ENCODE measurements at places on chromosomes 13 and 19. TPM values are rescaled to one million over a fixed set of nuclear protein-coding genes. Genes with fewer than 3 reads are reported as not detected.

DNA sequence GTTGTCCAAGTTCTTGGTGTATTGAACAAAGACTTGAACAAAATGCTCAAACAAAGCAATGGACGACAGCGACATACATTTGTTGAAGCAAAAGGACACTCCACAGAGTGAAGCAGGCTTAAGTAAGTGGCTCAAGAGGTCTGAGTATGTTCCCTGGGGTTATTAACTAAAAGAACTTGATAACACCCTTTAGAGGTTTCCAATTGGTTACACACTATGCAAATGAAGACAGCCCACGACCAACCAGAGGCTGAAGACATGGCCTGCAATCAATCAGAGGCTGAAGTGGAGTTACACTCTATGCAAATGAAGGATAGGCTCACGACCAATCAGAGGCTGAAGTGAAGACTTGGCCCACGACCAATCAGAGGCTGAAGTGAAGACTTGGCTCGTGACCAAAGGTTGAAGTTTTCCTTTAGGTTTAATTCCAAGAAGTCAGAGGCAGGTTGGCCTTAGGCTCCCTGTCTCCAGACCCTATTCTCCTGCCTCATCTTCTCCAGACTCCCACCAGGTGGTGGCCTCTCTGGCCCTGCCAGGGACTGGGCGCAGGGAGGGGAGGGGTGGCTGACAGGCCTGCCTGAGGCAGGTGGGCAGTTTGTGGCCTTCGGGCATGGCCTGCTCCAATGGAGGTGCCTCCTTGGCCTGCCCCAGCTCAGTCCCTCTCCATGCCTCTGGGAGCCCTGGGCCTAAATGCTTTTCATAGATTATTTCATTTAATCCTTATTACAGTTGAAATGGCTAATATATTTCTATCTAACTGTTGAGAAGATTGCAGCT, 38.1 kb downstream of the CCDC169 start:
- no peak for DNase-seq

GRCh38 chr19:49339301-49340068, 4.3 kb downstream of the CD37 start:
- DNase-seq, result no peak

DNA sequence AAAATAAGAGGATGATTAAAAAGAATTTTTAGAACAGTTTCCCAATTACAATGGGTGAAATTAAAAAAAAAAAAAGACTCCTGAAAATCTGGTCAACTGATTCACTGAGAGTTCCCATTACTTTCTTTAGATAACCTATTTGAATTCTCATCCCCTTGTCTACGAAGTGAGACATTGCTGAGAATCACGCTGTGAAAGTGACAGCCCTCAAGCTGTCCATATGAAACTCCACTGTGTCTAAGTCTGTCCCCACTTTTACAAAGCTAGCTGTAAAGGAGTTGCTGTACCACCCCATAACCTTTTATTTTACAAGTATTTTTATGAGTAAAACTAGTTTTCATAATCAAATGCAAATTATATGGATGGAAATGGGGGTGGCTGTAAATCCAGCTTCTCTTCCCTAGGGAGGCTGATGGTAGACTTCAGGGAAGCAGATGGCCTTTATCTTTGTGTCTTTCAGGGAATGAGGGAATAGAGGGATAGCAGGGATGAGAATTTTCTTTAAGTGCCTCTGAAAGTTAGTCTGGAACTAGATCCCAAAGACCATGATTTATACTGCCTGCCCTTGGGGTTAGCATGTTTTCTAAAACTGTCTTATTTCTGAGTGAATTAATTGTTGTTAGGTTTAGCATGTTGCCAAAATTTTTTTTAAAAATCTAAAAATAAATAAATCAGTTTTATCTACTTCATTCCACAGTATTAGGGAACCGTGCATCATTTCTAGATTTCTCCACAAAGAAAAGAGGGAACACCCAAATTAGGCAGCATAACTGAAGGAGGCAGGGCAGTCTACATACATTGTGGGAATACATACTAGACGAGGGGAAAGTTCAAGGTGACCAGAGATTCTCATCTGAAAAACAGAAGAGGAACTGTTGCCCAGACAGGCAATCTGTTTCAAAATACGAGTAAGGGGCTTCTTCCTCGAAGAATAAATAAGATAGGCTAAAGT, 1219.1 kb downstream of the UQCRFS1 start:
- DNase-seq, result no peak

DNA sequence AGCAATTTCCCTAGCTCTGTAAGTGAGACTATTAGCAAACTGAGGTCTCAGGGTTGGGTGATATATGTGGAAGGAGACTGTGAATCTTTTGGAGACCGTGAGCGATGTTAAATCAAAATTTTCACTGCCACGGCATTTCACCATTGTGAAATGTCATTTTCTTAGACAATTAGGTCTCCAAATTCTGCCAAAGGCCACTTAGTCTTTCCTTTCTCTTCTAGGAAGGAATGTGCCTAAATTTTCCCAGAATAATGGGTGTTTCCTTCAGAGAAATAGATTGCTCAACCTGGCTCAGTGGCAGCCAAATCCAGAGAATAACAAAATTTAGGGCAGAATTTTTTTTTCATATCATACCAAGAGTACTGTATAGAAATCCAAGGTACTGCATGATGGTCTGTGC, 64.5 kb upstream of the SCEL start:
- no peak for DNase-seq

DNA sequence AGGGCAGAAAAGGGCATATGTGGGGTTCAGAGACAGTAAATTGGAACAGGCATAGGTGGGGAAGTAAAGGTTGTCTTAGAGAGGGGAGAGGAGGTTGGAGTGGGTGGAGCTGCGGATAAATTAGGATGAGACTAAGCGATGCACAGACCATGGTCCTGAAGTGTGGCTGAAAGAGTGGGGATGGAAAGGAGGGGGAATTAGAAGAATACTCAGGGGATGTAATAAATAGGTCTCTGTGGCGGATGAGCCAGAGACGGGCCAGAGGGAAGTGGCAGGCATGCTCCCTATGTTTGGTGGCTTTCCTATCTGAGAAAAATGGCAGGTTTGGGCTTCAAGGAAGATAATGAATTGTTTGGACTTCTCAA, 123.4 kb downstream of the OLFM4 start:
- no peak for DNase-seq

- no peak for DNase-seq
Measured at GRCh38 chr13:97974773-97975172, 21.3 kb downstream of the IPO5 start.

DNA sequence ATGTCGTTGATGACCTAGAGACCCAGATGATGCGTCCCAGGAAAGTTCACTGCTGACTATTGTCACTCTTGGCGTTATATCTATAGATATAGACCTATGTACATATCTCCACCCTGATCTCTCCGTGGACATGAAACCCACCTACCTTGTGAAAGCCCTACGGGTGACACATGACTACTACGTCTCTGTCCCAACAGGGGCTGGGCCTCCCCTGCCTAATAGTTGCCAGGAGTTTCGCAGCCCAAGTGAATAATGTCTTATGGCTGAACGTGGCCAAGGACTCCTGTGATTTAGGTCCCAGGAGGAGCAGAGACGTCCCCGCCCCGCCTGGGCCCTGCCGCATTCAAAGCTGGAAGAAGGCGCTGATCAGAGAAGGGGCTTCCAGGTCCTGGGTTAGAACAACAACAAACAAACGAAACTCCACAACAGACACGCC, 4.9 kb upstream of the POU4F1 start:
- DNase-seq, result no peak

DNA sequence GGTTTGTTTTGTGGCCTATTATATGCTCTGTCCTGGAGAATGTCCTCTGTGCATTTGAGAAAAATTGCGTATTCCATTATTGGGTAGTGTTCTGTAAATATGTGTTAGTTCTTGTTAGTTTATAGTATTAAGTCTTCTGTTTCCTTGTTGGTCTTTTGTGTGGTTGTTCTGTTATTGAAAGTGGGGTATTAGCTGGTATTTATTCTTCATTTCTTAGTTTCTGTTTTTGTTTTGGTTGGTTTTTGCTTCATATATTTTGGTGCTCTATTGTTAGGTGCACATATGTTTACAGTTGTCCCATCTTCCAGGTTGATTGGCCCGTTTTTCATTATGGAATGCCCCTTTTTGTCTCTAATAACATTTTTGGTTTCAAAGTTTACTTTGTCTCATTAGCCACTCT, 77.3 kb downstream of the DNAJC15 start:
- DNase-seq, result no peak

DNA sequence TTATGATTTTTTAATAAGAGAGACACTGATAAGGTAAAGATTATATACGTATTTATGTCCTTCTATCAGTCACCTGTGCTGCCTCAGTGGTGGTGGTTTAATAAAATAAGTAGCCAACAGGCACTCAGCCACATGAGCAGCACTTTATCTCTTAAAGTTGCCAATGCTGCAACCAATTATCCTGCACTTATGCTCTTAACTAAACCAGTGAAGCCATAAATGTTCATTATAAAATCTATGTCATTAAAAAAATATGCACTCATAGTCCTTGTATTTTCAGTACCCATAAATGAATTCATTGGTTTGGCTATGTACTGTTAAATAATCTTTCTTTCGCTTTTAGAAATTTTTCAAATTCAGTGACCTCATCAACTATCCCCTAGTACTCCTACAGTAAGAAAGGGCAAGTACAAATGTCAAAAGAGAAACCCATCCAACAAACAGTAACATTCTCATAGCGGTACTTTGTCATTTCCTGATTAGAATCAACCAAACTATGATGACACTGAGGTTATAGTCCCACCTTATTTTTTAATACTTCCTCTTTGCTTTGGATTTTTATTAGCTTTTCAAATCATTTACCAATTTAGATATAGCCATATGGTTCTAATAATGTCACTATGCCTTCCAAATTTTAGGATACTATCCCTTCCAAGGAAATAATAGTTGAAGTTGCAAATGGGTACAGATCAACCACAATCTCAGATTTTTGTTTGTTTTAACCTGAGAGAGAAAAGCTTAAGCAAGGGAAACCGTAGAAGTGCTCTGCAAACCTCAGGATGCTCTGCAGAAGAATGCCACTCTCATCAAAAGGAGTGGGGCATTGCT, 190.9 kb downstream of the KLF12 start:
- no peak for DNase-seq

Gene ZNF541
- 0.13 TPM for total RNA-seq

Gene SOHLH2
- total RNA-seq, result not detected

- no peak for DNase-seq
Measured at GRCh38 chr13:27622102-27622820, 569 bp downstream of the POLR1D start.

Gene ZNF285
- total RNA-seq, result 0.35 TPM

DNA sequence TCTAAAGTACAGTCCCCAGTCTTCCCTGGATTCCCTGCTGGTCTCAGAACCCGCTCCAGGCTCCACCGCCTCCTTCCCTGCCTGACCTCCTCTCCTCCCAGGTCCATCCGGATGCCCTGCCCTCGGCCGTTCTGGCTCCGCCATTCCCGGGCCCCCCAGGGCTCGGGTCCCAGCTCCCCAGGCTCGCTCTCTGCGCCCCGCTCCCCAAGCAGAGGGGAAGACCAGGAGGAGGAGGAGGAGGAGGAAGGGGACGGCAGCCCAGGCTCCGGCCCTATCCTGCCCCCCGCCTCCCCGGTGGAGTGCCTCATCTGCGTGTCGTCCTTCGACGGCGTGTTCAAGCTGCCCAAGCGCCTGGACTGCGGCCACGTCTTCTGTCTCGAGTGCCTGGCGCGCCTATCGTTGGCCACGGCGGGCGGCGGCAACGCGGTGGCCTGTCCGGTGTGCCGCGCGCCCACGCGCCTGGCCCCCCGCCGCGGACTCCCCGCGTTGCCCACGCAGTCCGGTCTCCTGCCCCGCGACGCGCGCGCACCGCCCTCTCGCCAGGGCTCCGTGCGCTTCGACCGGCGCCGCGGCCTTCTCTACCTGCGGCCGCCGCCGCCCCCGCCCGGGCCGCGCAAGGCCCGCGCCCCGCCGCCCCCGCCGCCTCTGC, 647 bp downstream of the RNF225 start:
- DNase-seq, result no peak

DNA sequence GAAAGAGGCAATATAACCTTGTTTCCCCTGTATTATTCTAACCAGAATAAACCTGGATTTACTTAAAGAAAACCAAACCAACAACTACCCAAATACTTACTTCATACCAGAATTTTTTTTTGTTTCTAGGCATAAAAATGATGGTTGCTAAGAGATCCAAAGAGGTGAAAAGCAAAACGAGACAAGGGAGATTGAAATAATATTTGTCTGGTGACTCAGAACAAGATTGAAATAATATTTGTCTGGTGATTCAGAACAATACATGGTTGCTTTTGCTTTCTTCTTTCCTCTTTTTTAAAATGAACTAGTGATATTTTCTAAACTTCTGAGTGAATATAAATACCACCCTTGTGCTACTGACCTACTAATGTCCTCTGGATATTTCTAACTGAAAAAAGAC, 592.9 kb downstream of the KCTD12 start:
- DNase-seq, result no peak

Gene AXL
- 0.30 TPM for total RNA-seq

Measured in activated T-cell treated with anti-CD3 and anti-CD28 coated beads, Interleukin-2, amount 50 U/mL, for 4 hours (primary cell).